ENCODE measurements at places on chromosomes 16 and 17.

DNA sequence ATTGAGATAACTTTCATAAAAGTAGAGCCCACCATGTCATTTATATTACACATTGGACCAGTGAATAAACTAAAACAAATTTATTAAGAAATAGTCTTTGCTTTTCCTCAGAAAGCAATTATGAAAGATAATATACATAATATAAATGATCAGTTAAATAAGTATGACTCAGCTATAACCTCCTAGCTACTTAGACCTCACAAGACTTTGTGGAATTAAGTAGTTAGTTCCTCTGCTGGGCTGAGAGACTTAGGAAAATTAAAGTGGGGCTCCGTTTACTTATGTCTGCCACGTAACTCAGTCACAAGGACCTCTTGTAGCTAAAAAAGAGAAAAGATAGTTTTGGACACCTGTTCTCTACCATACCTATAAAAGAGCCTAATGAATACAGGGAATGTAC lies 76.9 kb downstream of the MRTFB start:
- DNase-seq = no peak

GRCh38 chr16:1776672-1776955 lies 3.7 kb upstream of the MRPS34 start:
- no peak for DNase-seq

DNA sequence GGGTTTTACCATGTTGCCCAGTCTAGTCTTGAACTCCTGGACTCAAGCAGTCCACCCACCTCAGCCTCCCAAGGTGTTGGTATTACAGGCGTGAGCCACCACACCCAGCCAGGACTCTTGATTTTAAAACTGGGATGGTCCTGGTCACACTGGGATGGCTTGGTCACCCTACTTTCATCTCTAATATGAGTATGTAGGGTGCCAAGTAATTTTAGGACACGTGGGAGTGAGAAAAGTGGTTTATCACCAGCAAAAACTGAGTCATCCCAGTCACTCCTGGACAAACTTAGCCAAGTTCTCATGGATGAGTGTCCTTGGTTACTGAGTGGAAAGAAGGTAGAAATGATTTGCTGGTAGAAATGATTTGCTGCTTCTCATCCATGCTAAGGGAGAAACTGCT lies 9.9 kb downstream of the CLEC19A start:
- no peak for DNase-seq

DNA sequence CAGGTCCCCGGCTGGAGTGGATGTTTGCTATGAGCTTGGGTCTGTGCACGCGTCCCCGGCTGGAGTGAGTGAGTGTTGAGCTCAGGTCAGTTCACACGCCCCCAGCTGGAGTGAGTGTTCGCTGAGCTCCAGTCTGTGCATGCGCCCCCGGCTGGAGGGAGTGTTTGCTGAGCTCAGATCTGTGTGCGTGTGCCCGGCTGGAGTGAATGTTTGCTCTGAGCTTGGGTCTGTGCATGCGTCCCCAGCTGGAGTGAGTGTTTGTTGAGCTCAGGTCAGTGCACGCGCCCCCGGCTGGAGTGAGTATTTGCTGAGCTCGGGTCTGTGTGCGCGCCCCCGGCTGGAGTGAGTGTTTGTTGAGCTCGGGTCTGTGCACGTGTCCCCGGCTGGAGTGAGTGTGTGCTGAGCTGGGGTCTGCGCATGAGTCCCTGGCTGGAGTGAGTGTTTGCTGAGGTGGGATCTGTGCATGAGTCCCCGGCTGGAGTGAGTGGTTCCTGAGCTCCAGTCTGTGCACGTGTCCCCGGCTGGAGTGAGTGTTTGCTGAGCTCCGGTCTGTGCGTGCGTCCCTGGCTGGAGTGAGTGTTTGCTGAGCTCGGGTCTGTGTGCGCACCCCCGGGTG lies 284.2 kb downstream of the SNX29 start:
- no peak for DNase-seq

- DNase-seq = no peak
Observed at GRCh38 chr16:77551357-77551756, 116.5 kb upstream of the ADAMTS18 start.

- DNase-seq = no peak
Observed at GRCh38 chr16:87382023-87382785, 1.4 kb downstream of the FBXO31 start.

DNA sequence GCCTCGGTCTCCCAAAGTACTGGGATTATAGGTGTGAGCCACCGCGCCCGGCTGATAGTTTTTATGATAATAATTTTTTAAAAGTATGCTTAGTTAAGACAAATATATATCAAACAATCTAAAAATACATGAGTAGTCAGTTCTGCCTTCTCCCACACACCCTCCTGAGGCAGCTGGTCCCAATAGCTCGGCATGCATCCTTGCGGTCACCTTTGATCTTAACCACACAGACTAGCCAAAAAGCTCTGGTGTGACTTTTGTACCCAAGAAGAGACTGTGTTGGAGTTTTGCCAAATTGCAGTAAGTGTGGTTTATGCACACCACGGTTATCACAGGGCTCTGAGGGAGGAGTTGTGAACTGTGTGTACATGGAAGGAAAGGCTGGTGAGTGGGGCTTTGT lies 25.6 kb downstream of the ATP6V0A1 start:
- peak; percentile 9 for DNase-seq

DNA sequence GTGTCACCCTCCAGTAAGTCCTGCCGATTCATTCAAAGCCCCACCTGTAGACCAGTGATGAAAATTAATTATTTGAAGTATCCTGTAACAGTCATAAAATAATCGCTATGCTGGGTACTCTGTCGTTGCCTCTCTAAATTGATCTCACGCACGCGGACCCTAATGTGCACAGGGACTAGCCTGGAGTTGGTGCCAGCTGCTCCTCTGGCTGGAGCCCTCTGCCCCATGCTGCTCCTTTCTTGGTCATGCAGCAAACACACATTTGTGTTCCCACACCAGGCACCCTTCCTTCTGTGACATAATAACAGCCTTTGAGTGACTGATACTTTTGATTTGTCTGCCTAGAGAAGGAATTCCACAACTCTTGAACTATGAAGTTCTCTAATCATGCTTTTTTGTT lies 16.0 kb downstream of the RAB11FIP3 start:
- no peak for DNase-seq

DNA sequence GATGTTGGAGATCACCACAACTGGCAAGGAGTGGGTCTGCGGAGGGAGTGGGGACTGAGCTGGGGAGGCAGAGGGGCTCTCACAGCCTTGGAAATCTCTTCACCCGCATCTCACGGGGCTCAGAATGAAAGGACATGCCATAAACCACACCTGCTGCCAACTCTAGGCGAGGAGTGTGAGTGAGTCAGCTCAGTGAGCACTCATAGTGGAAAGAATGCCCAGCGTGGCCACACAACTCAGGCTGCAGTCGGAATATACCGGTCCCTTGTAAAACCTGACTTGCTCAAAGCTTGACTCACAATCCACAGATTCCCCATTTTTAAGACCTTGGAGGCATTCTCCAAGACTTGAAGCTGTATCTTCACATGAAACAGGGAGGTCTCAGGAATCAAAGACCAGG lies 36.7 kb downstream of the STAT5A start:
- DNase-seq = no peak

DNA sequence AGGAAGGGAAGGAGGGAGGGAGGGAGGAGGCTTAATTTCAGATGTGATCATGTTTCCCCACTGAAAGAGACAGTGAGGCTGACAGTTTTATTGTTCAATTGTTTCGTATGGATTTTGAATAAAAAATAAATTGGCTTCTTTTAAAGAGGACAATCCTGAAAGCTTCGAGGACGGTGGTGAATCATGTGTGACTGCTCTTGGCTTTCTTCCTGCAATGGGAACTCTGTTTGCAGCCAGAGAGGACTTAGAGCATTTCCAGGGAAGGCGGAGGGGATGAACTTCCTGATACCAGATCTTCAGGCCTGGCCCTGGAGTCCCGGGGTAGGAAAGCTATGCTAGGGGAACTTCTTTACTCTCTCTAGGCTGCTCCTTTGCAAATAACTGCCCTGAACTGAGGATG lies 72.8 kb upstream of the C16orf82 start:
- DNase-seq = no peak

DNA sequence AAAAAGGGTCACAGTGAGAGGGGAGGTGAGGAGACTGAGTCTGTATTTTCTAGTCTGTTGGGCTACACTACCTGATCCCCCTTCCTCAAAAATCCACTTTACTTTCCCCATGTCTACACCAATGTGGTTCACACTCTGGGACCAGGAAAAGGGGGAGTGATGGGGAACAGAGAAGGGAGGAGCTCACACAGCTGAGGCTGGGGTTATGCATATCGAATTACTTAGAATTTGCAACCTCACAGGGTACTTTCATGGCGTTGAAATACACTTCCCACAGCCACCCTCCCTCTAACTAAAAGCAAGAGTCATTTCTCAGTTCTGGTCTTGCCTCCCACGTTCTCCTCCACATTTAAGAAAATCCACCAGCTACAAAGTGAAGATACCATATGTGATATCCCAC lies 14.1 kb downstream of the MAPT start:
- DNase-seq = no peak

DNA sequence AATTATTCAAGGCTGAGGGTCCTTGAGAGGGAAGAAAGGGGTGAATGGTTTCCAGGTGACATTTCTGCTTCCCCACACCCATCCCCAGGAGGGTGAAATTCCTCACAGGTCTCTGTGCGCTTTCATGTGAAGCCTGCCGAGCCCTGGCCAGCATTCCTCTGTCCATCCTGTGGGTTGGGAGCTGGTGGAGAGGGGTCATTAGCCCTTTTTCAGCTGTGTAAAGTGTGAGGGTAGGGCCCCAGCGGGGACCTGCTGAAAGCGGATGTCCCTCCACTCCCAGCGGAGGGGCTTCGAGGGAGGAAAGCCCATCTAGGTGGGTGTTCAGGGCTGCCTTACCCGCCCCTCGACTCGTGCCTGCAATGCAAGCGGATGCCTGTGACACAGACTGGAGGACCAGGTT lies 53.3 kb upstream of the DLX4 start:
- no peak for DNase-seq

- DNase-seq = no peak
Observed at GRCh38 chr17:49707246-49707607, 537 bp downstream of the SLC35B1 start.

DNA sequence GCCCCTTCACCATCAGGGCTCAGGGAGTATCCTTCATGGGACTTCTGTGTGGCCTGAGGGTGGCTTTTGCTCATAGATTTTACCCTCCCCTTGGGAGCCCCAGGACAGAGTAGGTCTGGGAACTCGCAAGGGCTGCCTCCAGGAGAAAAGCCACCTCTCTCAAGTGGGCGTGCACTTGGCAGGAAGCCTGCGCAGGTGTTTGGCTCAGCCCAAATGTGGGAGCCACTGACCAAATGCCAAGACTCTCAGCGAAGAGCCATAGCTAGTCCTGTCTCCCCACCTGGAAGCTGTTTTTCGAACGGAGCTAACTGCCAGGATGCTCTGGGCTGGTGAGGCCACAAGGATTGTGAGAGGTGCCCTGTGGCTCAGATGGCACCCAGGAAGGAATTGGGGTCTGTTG lies 2.0 kb upstream of the HSD17B2 start:
- DNase-seq = no peak

- no peak for DNase-seq
Observed at GRCh38 chr16:66849021-66849420, 4.8 kb downstream of the CA7 start.

DNA sequence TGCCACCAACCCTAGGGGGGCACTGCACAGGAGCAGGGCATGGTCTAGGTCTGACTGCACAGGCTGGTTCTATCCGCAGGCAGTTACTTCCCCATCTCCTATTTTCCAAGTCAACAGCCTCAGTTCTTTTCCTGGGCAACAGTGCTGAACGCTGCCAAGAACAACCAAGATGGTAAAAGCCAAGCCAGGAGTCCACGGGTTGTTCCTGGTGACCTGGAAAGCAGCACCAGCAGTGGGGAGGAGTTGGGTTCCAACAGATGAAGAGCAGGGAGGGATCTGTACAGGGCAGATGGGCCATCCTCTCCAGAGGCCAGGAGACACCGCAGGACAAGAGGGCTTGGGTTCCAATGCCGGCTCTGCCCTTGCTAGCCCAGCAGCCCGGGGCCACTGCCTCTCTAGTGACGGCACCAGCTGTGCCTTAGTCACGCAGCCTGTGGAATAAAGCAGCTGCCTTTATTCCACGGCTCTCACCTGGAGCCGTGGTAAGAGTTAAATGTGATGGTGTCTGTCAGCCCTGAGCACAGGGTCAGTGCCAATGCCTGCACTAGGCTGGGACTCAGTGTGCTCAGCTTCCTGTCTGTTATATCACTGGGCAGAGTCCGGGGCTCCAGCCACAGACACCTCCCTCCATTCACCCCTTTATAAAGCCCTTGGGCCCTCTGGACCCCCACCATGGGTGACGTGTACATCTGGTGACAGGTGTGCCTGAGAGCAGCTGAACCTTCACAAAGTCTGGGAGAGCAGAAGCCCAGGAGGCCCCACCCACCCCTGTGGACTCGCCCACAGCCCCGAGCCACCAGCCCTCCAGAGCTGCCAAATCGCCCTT lies 44.9 kb downstream of the MARF1 start:
- no peak for DNase-seq

DNA sequence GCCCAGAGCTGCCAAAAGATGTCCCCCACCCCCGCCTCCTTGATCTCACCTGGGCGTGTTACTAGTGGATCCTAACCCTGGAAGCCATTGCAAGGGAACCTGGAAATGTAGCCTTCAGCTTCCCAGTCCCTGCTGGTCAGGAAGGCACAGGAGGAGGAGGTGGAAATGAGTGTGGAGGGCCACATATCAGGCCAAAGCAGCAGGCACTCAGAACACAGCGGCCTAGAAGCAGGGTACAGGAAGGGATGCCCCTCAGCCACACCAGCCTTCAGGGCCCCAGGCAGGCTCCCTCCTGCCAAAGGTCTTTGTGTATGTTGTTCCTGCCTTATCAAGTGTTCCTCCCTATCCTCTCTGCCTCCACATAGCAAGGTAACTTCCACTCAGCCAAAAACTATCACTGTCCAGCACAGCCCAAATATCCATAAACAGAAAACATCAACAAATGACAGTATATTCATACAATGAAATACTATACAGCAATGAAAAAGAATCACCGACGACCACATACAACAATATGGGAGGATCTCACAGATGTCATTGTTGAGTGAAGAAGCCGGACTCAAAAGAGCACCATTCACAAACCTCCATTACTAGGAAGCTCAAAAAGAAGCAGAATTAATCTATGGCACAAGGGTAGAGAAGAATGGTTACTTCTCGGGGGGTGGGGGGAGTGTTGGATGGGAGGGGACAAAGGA lies 28.2 kb upstream of the TNFRSF13B start:
- no peak for DNase-seq

DNA sequence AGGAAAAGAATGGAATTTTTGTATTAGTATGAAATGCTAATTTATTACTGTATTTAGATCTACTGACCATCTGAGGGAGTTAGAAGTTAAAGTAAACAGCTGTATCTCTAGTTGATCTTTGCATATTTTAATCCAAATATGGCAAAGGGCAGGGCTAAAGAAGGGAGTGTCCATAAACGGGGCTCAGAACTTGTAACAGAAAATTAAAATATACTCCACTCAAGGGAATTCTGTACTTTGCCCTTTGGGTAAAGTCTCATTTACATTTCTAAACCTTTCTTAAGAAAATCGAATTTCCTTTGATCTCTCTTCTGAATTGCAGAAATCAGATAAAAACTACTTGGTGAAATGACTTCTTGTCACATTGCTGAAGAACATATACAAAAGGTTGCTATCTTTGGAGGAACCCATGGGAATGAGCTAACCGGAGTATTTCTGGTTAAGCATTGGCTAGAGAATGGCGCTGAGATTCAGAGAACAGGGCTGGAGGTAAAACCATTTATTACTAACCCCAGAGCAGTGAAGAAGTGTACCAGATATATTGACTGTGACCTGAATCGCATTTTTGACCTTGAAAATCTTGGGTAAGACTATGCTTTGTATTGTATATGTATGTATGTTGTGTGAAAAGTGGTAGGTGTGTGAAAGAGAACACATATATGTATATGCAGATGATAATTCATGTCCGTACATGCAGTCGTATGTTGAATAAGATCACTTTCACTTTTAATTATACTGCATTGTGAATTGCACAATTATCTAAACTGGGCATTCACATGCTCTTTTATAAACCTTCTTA lies at the start of gene ASPA:
Gene ASPA, plus strand, starts transcription at position 186 of the 799 bp plus-strand sequence. Its CDS starts 163 bp downstream, at position 349.
- no peak for DNase-seq
